ENCODE measurements at places on chromosomes 12 and 14.

GRCh38 chr14:95326987-95327386 is 7.3 kb upstream of the CLMN start:
- no peak for DNase-seq

- no peak for DNase-seq
These were observed 31.7 kb downstream of the FUT8 start for GRCh38 chr14:65444230-65444629.

- DNase-seq = no peak
These were observed 3.3 kb upstream of the CRIP2 start for GRCh38 chr14:105471297-105471821.

GRCh38 chr12:39443929-39444209 is 949 bp upstream of the KIF21A start:
- no peak for DNase-seq

- no peak for DNase-seq
These were observed 22.5 kb downstream of the RECQL start for GRCh38 chr12:21478756-21479455.

- DNase-seq = no peak
These were observed 48.9 kb downstream of the KIF26A start for GRCh38 chr14:104187121-104187889.

GRCh38 chr14:23058654-23059504 is 1.6 kb upstream of the CDH24 start:
- no peak for DNase-seq

All from activated CD4-positive, alpha-beta T cell treated with anti-CD3 and anti-CD28 coated beads for 1 hour (primary cell).